ENCODE measurements at places on chromosomes 2 and 18. TPM values are rescaled to one million over a fixed set of nuclear protein-coding genes. Genes with fewer than 3 reads are reported as not detected.

The PLGLB2 gene
- total RNA-seq, result 4.2 TPM

The BUB1 gene
- 81.1 TPM for total RNA-seq

The ITGA4 gene
- total RNA-seq, result 199 TPM

The ADD2 gene
- total RNA-seq, result 5.8 TPM

The SAG gene
- 0.05 TPM for total RNA-seq

The CIDEA gene
- total RNA-seq, result not detected

The UCN gene
- 4.6 TPM for total RNA-seq

The CYP27A1 gene
- total RNA-seq, result 10.6 TPM

The PLEKHM3 gene
- 13.8 TPM for total RNA-seq

The ABCB11 gene
- not detected for total RNA-seq

The DCDC2C gene
- not detected for total RNA-seq

The KLF11 gene
- 48.6 TPM for total RNA-seq

The POTEC gene
- total RNA-seq, result not detected

The LRRC30 gene
- total RNA-seq, result not detected

The IL37 gene
- 0.33 TPM for total RNA-seq

The EPAS1 gene
- total RNA-seq, result 17.0 TPM

The ATOH8 gene
- 0.46 TPM for total RNA-seq

The NRP2 gene
- total RNA-seq, result 23.7 TPM

The ST6GAL2 gene
- not detected for total RNA-seq

The DOCK10 gene
- 240 TPM for total RNA-seq

The INHBB gene
- total RNA-seq, result not detected

The NOSTRIN gene
- 0.73 TPM for total RNA-seq

The DSG4 gene
- not detected for total RNA-seq

The SIX3 gene
- not detected for total RNA-seq

The CRYBA2 gene
- total RNA-seq, result not detected

The CKAP2L gene
- not detected for total RNA-seq

The IL36G gene
- not detected for total RNA-seq

The SP140 gene
- 45.2 TPM for total RNA-seq

The FRZB gene
- total RNA-seq, result not detected

Data from naive thymus-derived CD4-positive, alpha-beta T cell (primary cell).